ENCODE measurements at places on chromosomes 2 and 18.

GRCh38 chr2:172667581-172668325 lies 67.9 kb upstream of the RAPGEF4 start:
- no peak for DNase-seq

GRCh38 chr2:36577884-36578283 lies 20.1 kb downstream of the FEZ2 start:
- no peak for DNase-seq

DNA sequence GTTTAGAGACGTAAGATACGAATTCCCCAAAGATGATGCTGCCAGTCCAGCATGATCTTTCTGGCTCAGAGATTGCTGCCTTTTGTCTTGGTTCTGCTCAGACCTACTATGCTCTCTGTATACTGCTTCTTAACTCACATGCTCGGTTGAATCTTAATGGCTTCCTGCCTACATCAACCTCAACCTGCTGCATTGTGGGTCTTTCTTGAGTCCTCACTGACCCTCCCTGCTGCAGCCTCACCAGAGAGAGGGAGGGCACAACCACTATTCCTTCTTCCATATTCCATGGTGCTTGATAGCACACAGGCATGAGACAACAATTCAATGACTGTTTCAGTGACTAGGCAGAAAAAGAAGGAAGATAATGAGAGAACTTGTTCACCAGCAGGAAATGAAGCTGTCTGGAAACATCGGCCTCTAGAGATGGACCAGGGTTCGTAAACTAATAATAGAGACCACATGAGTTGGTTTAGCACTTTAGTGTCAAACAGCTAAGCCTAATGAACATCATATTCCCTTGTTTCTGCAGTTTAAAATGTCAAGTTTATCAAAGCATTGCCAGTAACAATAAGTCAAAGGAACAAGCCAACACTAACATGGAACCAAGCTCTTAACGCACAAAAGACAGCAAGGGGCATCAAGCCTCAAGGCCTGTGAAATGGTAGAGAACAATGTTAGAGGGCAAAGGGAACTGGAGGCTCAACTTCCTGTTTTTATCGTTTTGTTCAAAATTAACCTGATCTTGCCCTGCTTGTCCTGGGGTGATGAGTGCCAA lies 333.9 kb downstream of the PDE11A start:
- no peak for DNase-seq

DNA sequence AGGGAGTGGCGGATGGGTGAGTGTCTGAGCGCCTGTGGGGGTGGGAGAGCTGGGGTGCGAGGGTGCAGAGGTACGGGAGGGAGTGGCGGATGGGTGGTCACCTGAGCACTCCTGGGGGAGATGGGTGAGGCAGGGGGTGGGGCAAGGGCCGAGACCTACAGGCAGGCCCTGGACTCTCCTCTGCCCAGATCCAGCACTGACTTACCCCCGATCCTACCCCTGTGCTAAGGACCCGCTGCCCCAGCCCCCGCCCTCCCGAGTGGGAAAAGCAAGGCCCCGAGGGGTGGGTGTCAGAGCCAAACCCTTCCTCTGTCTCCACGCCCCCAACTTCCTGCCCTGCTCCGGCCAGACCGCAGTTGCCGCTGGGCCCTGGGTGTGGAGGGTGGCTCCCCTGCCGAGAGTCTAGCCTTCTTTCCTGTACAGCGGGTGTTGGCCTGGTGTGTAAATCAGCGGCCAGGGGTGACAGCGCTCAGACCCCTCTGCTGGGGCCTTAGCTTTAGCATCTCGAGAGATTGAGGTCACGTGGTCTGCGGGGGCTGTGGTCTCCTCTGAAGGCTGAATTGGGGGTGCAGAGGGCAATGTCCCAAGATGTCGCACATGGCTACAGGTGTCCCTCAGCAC lies 12.5 kb downstream of the BOK start:
- DNase-seq: no peak

- no peak for DNase-seq
Measured at GRCh38 chr2:1824202-1824905, 80.0 kb upstream of the PXDN start.

DNA sequence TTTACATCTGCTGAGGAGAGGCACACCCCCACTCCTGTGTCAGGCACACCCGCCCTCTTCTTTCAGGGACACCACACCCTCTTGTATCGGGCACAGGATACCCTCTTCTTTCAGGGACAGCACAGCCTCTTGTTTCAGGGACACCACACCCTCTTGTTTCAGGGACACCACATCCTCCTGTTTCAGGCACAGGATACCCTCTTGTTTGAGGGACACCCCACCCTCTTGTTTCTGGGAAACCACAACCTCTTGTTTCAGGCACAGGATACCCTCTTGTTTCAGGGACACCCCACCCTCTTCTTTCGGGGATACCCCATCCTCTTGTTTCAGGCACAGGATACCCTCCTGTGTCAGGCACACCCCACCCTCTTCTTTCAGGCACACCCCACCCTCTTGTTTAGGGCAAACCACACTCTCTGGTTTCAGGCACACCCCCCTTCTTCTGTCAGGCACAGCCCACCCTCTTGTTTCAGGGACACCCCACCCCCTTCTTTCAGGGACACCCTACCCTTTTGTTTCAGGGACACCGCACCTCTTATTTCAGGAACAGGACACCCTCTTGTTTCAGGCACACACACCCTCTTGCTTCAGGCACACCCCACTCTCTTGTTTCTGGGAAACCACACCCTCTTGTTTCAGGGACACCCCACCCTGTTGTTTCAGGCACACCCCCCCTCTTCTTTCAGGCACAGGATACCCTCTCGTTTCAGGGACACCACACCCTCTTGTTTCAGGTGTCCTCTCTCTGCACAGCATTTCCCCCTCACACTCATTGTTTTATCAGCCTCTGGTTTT lies 96.2 kb downstream of the TPO start:
- DNase-seq: no peak

- DNase-seq: no peak
Measured at GRCh38 chr18:34224423-34225217, at the start of gene NOL4. TSS of gene NOL4 (minus strand) at chr18:34224913. CDS start at chr18:34223253, 1,660 bp downstream.

DNA sequence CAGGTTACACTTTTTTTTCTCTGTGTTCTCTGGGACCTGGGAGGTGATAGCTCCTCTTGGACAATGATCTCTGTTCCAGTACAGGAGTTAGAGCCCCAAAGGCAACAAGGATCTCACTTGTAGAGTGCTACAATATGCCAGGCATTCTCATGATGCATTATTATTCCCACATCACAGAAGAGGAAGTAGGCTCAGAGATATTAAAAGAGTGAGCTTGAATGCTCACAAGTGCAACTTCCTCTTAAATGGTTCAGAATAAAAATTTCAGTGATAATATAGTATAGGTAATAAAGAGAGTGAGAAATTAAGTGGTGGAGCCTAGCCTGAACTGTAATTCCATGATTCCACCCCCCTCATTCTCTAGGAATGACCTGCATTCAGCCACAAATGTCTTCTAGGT lies 21.4 kb downstream of the POLE4 start:
- DNase-seq: no peak

DNA sequence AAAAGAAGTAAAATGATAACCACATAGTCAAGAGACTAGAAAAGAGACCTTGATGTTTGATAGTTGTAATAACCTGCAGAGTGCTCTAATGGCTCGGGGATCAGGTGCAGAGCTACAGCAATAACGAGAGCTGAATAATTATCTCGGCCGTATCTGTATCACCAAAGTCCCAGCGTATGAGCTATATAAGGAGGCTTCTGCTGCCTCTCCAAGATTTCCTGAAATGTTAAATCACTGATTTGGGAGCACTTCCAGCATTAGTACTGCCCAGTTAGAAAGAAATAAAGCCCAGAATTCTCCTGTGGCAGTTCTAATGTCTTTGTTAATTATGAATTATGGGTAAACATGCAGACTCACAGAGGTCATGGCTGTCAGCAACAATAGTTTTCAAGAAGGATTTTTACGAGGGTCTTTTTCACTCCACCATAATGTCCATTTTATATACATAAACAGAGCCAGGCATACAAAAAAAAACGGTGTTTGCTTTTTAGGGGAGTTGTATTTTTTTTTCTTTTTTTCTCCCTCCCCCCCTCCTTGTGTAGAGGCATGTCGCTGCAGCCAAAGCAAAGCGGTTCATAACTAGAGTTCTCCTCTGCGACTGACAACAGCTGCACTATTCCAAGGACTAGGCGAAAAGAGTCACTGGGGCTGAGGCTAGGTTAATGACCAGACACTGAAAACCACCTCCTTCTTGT lies 168.3 kb upstream of the VRK2 start:
- DNase-seq: no peak

- no peak for DNase-seq
Measured at GRCh38 chr2:156663757-156664409, 227.7 kb downstream of the GPD2 start.

GRCh38 chr2:232315049-232315922 lies 63.3 kb upstream of the ALPP start:
- DNase-seq: peak; percentile 49

- no peak for DNase-seq
Measured at GRCh38 chr18:36760598-36760997, 68.2 kb downstream of the TPGS2 start.

DNA sequence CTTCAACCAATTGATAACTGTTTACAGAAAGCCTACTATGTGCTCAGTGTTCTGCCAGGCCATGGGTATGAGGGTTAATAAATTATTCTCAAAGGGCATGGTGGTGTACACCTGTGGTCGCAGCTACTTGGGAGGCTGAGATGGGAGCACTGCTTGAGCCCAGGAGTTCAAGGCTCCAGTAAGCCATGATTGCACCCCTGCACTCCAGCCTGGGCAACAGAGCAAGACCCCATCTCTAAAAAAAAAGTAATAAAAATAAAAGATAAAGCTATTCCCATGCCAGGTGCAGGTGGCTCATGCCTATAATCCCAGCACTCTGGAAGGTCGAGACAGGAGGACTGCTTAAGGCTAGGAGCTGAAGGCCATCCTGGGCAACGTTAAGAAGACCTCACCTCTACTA lies 8.0 kb downstream of the SPRED2 start:
- no peak for DNase-seq

GRCh38 chr2:72077702-72078169 lies 69.9 kb downstream of the CYP26B1 start:
- no peak for DNase-seq

DNA sequence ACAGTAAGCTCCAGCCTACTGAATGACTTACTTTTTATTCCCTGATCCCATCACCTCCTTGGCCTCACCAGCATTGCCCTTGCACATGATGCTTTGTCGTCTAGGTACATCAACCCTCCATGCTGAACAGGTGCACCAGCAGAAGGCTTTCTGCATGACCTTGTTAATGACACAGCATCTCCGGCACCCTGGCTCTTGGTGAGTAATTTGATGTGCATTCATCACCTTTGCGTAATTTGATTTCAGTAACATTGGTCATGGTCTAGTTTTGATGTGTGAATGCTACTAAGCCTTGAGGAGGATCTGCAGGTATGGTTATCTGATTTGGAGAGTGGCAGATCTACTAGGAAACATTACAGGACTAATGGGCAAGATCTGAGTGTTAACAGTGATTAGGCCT lies 103.6 kb downstream of the STK39 start:
- DNase-seq: no peak

- no peak for DNase-seq
Measured at GRCh38 chr2:172434821-172435605, 7.6 kb downstream of the ITGA6 start.

- DNase-seq: peak; percentile 47
Measured at GRCh38 chr2:31980674-31981356, 30.0 kb downstream of the MEMO1 start.

- no peak for DNase-seq
Measured at GRCh38 chr2:179172894-179173293, 91.7 kb downstream of the SESTD1 start.

- no peak for DNase-seq
Measured at GRCh38 chr2:143968860-143969259, 551.1 kb downstream of the ZEB2 start.

DNA sequence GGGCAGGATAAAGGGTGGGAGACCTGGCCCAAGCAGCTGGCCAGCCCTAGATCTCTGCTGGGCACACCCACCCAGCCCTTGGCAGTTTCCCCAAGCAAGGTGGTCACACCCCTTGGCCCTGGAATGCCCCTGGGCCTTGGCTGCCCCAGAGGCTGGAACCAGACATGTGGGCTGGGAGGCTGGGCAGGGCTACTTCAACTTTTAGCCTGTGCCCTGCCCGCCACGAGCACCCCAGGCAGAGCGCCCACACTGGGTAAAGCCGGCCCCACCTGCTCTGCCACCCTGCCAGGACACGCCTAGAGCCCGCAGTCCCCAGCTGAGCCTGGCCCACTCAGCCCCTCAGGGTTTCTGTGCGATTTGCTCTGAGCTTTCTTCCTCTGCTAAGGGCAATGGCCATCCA lies 119.7 kb upstream of the SMAD2 start:
- no peak for DNase-seq

DNA sequence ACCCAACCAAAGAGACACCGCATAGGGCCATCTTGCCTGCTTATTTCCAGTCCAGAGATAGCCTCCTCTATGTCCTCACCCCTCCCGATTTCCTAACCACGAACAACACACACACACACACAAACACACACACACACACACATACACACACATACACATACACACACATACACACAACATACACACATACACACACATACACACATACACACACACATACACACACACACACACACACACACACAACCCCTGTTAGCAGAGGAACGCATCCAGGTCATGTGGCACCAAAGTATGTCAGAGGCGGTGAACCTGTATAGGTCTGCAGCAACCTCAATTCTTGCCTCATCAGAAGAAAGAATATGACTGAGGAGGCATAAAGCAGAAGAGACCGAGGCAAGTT lies 18.5 kb upstream of the DNER start:
- no peak for DNase-seq

DNA sequence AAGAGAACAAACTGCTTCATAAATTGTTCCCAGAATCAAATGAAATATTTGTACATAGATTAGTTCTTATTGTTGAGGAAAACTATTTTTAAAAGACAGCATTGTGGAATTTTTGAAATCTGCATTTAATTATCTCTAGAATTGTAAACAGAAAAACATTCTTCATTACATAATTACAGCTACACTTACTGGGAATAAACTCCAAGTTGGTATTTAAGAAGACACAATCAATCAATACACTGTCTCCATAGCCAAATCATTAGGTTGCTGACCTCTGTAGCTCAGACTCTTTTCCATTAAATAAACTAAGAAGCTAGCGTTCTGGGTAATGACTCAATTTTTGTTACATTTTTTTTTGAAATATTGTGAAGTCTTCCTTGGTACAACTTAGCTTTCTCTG lies 70.2 kb upstream of the PIEZO2 start:
- DNase-seq: no peak

- DNase-seq: no peak
Measured at GRCh38 chr2:128777196-128778035, 458.7 kb upstream of the HS6ST1 start.

- DNase-seq: no peak
Measured at GRCh38 chr2:225040142-225040541, 2.1 kb downstream of the DOCK10 start.

- no peak for DNase-seq
Measured at GRCh38 chr2:9308186-9308955, 101.8 kb downstream of the ASAP2 start.

DNA sequence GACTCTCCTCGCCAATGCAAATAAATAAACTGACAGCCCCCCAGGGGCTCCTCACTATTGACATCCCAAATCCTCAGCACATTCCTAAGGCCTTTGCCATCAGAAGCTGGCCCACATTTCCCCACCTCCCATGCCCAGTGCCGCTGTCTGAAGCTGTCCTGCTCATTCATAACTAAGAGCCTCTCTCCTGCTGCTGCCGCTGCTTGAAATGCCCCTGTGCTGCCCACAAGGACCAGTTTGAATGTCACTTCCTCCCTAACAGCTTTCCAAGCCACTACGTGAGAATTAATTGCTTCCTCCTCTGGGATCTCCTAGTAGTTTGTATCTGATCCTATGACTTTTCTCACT lies 151.6 kb upstream of the CAPN13 start:
- DNase-seq: no peak

- no peak for DNase-seq
Measured at GRCh38 chr18:55522011-55522410, 66.0 kb downstream of the TCF4 start.

Data from GM12891 (cell line).